ENCODE measurements at places on chromosomes 7 and 10.
A peak's percentile ranks its signal among the peaks of the same experiment; 100 is the strongest.

DNA sequence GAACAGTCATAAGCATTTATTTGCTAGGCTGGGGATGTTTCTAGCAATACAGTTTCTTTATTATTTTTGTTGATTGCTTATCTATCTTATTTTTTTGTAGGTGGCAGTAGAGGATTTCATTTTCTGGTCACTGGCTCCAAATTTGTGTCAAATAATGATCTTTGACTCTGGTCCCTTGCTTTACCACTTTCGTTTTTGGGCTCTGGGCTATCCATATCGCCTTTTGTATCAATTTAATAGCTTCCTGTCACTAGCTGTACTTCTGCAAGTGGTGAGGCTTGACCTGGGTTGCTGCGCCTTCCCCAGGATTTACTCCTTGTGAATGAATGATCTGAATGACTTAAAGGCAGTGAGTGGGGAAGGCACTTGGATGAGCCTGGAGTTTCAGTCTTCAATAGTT, 48.4 kb downstream of the MDFIC start:
- DNase-seq = no peak

DNA sequence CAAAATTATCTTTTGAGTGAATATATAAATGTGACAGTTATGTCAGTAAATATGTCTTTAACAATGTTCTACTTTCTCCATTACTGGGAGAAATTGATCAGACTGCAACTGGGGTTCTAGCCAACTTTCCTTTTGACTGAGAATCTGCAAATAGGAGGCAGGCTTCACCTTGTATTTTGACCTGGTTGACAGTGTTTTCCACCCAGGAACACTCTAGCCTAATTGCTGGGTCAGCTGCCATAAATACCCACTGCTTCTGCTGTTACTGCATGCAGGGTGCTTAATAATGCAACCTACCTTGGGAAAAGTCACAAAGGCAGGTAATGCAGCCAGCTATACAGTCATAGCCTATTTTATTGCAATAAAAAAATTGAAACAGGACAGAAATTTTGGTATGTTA, 319.0 kb downstream of the DGKB start:
- DNase-seq = no peak

DNA sequence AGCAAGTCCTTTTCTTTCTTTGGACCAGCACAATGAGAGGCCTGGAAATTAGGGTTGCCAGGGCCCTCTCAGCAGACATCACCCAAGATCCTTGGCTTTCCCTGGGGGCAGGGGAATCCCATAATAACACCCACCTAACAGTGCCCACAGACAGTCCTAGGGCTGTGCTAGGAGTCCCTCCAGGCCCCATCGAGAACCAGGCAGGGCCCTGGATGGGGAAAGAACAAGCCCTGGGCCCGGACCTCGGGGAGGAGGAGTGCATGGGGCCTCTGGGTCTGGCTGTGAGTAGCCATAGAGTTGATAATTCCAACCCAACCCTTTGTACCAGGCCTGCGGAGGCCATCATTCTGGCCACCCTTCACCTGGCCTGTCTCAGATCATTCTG, 201.2 kb upstream of the ZMIZ1 start:
- DNase-seq = no peak

GRCh38 chr10:120098232-120098930, 205.9 kb downstream of the SEC23IP start:
- no peak for DNase-seq

GRCh38 chr10:103789771-103790201, 65.6 kb downstream of the SH3PXD2A start:
- DNase-seq = no peak

DNA sequence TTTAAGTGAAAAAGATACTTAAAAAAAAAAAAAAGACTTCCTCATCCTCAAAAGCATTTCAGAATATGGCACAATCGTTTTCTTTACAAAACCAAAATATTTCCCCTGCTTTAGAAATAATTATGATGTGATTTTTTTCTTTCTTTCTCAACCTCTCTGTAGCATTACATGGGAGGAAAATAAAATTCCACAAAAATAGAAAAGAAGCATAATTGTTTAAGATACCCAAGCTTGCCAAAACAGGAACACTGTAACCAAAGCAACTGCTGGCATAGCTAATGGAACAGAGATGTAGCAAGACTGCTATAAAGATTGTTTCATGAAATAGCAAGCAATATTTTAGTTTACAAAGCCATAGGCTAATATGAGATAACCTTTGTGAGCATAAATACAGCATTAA, 75.6 kb upstream of the GPR22 start:
- no peak for DNase-seq

DNA sequence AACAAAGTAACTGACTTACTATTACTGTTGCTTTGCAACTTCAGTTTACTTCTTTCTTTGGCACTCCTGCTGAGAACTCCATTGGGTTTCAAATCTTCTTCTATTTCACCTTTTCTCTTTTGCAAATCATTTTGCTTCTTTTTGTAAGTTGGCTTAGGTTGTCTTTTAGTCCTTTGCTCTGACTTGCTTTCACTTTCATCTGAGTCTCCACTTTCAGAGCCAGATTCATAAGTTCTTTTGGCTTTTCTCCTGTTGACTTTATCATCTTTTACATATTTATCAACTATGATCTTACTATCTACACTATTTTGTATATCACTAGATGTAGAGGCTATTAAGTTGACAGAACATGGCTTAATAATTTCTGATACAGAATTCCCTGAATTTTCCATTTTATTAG, 73.4 kb downstream of the NRBF2 start:
- no peak for DNase-seq

GRCh38 chr7:130095812-130096211, 25.5 kb downstream of the KLHDC10 start:
- DNase-seq = no peak

DNA sequence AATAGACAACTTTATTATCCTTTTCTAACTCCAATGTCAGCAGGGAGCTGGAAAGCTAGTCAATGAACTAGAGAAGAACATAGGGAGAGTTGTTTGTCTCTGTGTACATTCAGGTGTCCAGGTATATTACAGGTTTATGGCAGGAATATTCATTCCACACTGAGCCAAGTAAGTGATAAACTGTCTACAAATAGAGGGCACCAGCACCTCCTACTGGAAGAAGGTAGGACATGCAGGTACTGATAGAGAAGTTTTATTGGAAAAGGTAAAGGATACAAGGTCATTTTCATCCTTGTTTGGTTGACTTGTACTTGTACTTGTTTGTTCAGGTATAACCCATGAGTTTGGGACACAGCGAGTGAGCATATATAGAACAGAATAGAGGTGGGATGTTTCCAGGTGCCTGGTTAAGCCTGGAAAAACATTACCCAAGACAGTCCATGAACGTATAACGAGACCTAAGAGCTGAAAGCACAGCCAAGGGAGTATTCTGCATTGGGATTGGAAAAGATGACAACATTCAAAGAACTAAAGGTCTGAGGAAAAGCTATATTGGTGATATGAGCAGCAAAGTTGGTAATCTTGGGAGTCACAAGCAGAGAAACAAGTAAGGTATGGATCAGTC, 61.4 kb upstream of the PPP1R3C start:
- DNase-seq = no peak

DNA sequence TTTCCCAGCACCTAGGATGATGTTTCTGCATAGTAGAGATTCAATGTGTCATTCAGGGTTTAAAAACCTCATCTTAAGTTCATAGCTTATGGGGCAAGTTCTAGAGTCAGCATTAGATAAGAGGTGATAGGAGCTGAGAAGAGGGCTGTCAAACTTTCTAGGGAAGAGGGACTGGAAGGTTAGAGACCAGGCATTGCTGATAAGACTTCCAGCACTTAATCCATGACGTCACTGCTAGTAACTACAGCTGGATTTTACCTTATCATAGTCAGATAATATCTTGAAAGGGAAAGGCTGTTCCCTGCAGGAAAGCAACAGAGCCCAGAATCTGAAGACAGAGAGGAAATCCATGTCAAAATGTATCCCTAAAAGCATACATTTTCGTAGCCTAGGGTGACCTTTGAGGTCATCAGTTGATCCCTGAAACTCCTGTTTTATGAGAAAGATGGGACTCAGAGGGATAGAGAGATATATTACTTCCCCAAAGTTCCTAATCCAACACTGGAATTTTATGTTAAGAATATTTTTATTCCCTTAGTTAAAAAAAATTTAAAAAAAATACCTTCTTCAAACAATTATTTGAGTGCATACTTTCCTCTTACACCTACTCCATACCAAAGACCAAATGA, 3.3 kb upstream of the CPED1 start:
- DNase-seq = no peak

- DNase-seq = no peak
These were observed 87.8 kb downstream of the DNMBP start for GRCh38 chr10:99921948-99922347.

- peak; percentile 23 for DNase-seq
These were observed 12.9 kb upstream of the TMEM26 start for GRCh38 chr10:61465901-61466632.

DNA sequence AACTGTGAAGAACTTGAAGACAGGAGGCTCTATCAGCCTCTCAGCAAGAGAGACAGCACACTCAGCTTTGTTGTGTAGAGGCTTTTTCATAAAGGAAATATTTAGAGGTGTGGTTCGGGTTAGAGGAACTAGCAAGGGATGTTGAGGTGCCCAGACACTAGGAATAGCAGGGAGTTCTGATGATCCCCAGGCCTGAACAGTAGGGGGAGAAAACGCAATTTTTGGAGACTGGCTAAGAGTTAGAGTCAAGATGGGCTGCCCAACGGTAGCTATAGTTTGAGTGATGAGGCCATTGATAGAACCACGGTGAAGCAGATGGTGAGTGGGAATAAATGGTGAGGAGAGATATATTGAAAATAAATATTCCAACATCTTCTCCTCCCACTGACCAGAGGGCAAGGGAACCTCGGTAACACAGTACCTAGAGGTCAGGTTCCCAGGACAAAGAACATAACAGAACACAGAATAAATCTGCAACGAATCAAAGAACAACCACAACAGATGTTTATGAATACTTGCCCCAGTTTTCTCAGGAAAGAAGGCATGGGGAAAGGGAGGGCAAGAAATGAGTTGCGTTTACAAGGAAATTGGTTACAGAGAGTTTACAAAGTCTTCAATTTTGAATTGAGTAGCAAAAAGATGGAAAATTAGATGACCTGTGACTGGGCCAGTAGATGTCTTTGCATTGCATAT, 24.2 kb upstream of the BPGM start:
- DNase-seq = no peak

DNA sequence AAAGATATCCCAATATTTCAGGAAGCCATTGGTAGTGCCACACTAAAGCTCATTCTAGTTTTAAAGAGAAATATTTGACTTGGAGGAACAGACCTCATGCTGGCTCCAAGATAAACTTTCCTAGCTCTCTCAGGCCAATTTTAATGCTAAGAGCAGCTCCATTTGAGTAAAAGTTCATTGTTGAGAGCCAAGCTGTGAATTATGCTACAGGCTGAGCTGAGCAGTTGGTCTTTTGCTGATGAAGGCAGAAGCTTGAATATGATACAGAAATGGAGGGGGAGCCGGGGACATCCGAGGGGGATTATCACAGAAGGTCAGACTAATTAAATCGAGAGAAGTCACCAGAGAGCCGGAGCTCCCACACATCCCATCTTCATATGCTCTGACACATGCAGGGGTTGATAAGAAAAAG, 175.7 kb upstream of the AUTS2 start:
- no peak for DNase-seq

DNA sequence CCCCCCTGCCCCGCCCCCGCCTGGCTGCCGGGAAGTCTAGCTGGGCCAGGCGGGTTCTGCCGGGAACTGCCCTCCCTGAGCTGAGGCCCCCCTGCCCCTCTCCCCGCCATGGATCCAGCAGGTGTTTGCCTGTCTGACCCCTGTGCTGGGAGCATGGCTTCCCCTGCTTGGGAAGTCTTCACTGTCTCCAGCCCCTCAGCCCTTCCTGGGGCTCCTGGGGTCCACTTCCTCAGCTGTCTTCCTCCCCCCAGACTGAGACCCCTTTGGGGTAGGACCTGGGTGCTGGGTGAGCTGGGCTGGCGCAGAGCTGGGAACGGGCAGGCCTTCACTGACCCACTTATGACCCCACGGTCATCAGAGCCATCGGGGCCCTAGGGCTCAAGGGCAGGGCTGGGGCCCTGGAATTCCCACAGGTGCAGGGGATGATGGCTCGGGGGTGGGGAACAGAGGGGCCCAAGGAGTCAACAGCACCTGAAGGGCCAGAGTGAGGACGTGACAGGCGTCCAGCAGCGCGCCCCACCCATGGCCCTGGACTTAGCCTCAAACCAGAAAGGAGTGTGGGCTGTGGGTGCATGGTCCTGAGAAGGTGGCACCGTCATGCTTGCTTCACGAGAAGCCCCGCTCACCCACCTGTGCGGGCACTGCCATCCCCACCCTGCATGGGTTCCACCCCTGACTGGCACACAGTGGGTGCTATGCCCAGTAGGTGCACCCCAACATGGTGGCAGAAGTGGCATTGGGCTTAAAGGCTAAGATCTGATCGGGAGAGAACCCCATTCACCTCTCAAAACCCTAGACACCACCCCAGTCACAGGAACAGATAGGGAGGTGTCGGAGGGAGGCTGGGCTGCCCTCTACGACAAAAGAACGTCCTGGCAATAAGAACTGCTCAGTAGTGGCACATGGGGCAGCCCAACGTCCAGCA, 16.2 kb upstream of the TNRC18 start:
- no peak for DNase-seq

GRCh38 chr10:110610308-110610774, 33.8 kb upstream of the RBM20 start:
- peak; percentile 50 for DNase-seq

GRCh38 chr7:33760834-33761233, 144.5 kb upstream of the BMPER start:
- no peak for DNase-seq

- DNase-seq = no peak
These were observed 86.4 kb downstream of the FAM53B start for GRCh38 chr10:124657806-124658205.

DNA sequence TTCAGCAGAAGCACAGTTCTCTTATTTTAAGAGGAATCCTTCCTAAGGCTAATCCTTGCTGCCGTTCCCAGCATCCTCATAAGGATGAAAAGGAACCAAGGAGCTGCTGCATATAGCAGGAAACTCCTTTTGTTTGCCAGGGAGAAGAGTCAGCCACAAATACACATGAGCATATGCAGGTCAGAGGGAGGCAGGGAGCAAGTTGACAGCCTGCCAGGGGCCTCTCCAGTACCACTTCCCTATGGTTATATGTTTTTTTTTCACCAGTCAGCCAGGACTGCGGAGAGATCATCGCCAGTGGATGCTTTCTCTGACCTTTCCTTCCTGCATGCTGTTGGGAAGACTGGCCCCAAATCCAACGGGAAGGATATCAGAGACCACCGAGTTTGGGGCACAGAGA, 39.8 kb downstream of the SLC35B4 start:
- DNase-seq = no peak

DNA sequence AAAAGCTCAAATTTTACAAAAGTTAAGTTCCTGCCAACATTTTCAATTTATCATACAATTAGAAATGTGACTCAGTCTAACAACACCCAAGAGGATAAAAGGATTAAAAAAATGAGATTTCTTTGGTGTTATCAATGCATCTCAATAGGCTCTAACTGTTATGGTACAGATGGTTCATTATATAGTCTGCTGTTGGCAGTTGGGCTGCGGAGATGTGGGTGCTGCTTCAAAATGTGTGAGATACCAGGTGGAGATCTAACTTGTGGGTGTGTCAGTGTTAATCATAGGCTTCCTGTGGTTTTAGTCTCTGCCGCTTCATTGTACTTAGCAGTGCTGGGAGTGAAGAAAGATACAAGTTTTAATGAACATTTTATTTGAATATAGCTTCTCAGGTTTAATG, 231.2 kb downstream of the EXOC4 start:
- no peak for DNase-seq

All from WTC11 (cell line).